ENCODE measurements at places on chromosomes 5 and 9. TPM values are rescaled to one million over a fixed set of nuclear protein-coding genes. Genes with fewer than 3 reads are reported as not detected.

DNA sequence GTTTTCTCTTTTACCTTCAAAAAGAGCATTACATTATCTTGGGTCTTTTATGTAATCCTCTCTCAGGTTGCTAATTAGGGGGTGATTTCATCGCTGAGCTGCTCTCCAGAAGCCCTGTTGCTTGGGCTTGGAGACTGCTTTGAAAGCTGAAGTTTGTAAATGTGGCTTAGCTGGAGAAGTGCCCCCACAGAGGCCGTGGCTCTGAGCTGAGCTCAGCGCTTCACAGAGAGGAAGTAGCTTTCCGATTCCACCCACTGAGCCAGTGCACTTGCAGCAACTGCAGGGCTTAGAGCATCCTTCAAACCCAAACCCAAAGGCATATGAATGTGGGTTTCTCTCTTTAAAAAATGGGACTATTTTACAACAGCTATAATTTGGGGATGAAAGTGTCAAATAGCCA lies 13.7 kb upstream of the NXNL2 start:
- no peaks in the 10 kb centered on the region for H3K27me3 ChIP-seq
- H3K36me3 ChIP-seq = no peaks in the 10 kb centered on the region
- no peak for DNase-seq
- no peak overlapping the region for H3K27ac ChIP-seq
- H3K4me1 ChIP-seq = peaks cover 6% of the 10 kb centered on the region

GRCh38 chr9:76451234-76451633 lies 7.7 kb upstream of the GCNT1 start:
- DNase-seq = no peak
- peaks cover 9% of the 10 kb centered on the region for H3K4me1 ChIP-seq
- no peaks in the 10 kb centered on the region for H3K36me3 ChIP-seq
- no peaks in the 10 kb centered on the region for H3K27me3 ChIP-seq

The ANKRD34B gene
- 0.77 TPM for total RNA-seq

- no peaks in the 10 kb centered on the region for H3K27me3 ChIP-seq
- no peak overlapping the region for H3K27ac ChIP-seq
- H3K4me3 ChIP-seq = no peak overlapping the region
- peaks cover 12% of the 10 kb centered on the region for H3K4me1 ChIP-seq
- H3K36me3 ChIP-seq = no peaks in the 10 kb centered on the region
Measured at GRCh38 chr9:73054091-73054490, 97.6 kb upstream of the ANXA1 start.

The PTGDS gene
- not detected for total RNA-seq

- no peaks in the 10 kb centered on the region for H3K36me3 ChIP-seq
- H3K27ac ChIP-seq = no peak overlapping the region
- H3K27me3 ChIP-seq = no peaks in the 10 kb centered on the region
- no peak for DNase-seq
Measured at GRCh38 chr5:14351086-14351661, 208.0 kb downstream of the TRIO start.

GRCh38 chr5:149271716-149272563 lies at the start of gene AFAP1L1:
TSS of gene AFAP1L1 (plus strand) at chr5:149271859. CDS start at chr5:149271969, 110 bp downstream.
- peaks cover 72% of the 10 kb centered on the region for H3K27me3 ChIP-seq
- H3K27ac ChIP-seq = no peak within 1 kb of the TSS
- H3K4me1 ChIP-seq = peaks cover 5% of the 10 kb centered on the region
- peak; percentile 70 for DNase-seq
- H3K4me3 ChIP-seq = peak within 1 kb of the TSS; percentile 69

The SLC6A19 gene
- total RNA-seq = not detected

DNA sequence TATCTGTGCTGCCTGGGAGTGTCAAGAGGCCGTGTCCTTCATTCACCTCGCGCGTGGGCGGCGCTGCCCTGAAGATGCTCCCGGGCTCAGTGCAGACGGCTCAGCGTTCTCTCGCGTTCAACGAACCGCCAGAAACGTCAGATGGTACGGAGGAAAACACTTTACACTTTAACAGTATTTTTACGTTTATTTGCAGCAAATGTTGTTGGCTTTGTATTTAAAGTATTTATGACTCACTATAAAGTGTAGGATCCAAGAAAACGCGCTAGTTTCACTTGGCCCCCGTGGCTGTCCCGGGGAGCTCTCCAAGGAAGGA lies 544 bp upstream of the ERCC6L2 start:
- H3K27me3 ChIP-seq = no peaks in the 10 kb centered on the region
- H3K36me3 ChIP-seq = no peaks in the 10 kb centered on the region
- DNase-seq = peak; percentile 52
- H3K4me1 ChIP-seq = peaks cover 10% of the 10 kb centered on the region

The OMD gene
- total RNA-seq = not detected

The ENTPD2 gene
- not detected for total RNA-seq

GRCh38 chr5:79588696-79589095 lies 23.5 kb upstream of the TENT2 start:
- H3K27ac ChIP-seq = no peak overlapping the region
- H3K36me3 ChIP-seq = no peaks in the 10 kb centered on the region
- H3K27me3 ChIP-seq = no peaks in the 10 kb centered on the region
- H3K4me3 ChIP-seq = no peak overlapping the region

DNA sequence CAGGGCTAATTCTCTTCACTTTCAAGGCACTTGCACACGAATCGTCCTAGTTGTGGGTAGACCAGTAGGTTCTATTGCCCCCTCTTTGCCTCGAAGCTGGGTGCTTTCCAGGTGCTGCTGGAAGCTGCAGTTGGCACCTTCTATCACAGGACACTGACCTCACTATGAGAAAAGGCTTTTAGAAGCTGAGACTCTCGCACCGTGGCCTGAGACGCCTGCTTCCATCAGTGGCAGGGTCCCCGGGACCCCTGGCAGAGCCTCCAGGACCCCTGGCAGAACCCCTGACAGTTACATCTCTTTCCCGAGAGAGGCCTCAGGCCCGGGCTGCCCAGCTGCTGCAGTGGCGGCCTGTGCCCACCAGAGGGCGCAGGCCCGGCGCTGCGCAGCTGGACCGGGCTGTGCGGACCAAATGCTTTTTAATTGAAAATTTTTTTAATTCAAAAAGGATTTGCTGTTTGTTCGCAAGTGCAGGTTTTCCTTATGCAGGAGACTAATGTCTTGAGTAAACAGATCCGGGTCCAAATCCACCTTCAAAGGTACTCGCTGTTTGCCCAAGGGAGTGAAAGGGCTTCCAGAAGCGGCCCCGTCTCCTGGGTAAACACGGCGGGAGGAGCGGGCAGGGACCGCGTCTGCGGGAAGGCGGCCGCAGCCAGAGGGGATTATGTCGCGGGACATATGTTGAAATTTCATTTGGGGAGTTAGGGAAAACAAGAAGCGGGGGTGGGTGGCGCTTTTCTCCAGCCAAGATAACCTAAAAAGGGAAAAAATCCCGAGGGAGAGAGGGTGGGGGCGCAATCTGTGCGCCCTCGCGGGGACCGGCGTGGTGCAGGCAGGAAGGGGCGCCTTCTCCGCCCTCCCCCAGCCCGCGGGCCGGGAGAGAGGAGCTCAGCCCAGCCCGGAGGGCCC lies 114.5 kb upstream of the LMX1B start:
- no peaks in the 10 kb centered on the region for H3K36me3 ChIP-seq
- no peak overlapping the region for H3K27ac ChIP-seq
- H3K27me3 ChIP-seq = peaks cover 16% of the 10 kb centered on the region
- H3K4me1 ChIP-seq = no peaks in the 10 kb centered on the region
- DNase-seq = peak; percentile 84

Data from neural progenitor cell (in vitro differentiated cells).